Effector memory CD4-positive, alpha-beta T cell (primary cell): ENCODE measurements at places on chromosomes 6 and 20.

- no peak for DNase-seq
Observed at GRCh38 chr6:68911811-68912210, 276.7 kb downstream of the ADGRB3 start.

DNA sequence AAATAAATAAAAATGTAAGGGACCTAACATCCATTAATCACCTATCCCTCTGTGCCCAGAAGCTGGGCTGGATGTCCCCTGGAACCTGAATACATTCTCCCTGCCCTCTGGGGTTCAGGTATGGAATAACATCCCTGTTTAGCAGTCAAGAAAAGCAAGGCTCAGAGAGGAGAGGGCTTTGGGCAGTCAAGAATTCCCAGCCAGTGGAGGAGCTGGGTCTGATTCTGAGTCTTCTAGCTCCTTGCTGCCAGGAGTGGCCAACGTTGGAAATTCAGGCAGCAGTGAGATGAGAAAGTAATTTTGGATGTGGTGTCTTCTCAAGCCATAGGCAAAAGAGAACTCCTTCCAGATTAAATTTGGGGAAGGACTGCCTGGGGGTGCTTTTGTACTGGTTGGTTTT, 42.6 kb upstream of the ZNFX1 start:
- no peak for DNase-seq

DNA sequence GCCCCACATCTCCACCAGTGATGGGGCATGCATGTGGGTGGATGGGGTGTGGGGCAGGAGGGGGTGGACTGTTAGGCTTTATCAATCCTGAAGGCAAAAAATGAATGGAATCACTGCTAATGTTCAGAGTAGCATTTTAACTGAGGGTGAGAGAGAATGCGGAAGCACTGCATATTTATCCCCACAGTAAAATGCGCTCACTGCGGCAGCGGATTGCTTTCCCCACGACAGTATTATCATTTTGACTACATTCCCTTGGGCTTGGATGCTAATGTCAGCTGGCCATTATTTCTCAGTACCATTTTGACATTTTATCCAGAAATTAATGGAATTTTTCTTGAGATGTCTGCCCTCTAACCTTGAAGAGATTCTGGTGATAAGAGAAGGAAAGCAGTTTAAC, 13.4 kb downstream of the ALDH8A1 start:
- no peak for DNase-seq

GRCh38 chr6:89379281-89379680, 26.8 kb upstream of the UBE2J1 start:
- no peak for DNase-seq

DNA sequence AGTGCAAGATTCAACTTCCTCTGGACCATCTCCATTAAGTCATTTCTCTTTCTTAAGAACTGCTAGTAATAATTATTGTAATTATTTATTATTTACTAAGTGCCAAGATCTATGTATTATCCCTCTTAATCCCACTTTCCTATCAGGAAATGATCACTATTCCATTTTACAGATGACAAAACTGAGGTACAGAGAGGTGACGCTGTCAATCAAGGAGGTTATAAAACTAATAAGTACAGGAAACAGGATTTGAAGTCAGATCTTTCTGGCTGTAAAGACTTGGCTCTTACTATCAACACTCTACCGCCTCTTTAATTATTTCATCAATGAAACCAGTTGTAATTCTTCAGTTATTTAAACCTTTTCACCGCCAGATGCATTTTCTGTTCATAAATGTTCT, 37.4 kb downstream of the BLOC1S5 start:
- DNase-seq: no peak

GRCh38 chr6:71887006-71887743, 825 bp downstream of the RIMS1 start:
- DNase-seq: no peak

DNA sequence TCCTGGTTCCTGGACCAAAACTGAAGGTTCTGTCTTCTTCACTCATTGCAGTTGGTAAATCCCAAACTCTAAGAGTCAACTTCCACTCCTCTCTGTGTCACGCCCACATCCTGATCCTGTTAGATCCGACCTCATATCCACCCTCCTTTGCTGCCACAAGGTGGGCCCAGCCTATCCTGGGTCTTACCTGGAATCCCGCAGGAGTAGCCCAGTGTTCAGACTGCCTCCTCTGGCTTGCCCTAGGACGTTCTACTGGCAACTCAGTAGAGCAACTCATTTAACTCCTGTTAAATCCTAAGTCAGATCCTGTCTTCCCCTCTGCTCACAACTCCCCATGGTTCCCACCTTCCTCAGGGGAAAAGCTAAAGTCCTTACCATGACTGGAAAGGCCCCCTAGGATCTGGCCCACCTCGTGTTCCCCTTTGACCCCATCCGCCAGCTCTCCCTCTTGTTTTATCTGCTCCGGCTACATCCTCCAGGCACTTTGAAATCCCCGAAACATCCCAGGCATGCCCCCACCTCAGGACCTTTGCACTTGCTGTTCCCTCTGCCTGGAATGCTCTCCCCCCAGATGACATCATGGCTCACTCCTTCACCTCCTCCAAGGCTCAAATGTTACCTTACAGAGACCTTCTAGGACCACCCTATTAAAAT, 43.9 kb downstream of the TFEB start:
- DNase-seq: no peak

DNA sequence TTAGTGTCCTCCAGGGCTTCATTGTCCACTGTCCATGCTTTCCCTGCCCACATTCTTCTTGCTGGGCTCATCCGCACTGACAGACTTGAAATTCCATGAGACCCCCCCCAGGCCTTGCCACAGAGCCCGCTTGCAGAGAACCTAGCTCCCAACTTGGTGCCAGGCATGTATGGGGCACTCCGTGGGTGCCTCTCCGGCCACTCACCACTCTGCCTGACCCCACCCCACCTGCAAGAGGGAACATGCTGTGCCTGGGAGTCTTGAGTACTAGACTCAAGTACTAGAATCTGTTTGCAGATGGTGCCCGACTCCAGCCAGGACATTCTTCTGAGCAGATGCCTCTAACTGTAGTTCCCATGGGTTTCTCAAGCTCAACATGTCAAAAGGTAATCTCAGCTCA, 47.9 kb downstream of the TRERF1 start:
- DNase-seq: no peak

DNA sequence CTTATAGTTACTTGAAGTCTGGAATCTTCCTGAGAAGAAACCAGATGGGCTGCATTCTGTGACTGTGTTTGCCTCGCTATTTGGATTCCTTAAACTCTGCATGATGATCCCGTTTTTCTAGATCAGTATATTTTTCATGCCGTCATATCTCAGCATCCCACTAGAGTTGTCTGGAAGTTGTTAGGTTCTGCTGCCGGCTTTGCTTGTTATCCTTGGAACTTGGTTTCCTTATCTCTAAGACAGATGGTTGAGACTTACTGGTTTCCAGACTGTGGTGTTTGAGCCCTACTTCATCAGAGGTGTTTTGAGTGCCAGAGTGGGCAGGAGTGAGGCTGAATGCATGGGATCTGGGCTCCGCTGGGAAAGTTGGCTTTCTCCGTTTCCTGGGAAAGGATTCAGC, 50.3 kb downstream of the CDS2 start:
- DNase-seq: no peak

- DNase-seq: no peak
Observed at GRCh38 chr6:86152546-86152945, 509.9 kb upstream of the SYNCRIP start.
